ENCODE measurements at places on chromosomes 1 and 21.
A peak's percentile ranks its signal among the peaks of the same experiment; 100 is the strongest.

DNA sequence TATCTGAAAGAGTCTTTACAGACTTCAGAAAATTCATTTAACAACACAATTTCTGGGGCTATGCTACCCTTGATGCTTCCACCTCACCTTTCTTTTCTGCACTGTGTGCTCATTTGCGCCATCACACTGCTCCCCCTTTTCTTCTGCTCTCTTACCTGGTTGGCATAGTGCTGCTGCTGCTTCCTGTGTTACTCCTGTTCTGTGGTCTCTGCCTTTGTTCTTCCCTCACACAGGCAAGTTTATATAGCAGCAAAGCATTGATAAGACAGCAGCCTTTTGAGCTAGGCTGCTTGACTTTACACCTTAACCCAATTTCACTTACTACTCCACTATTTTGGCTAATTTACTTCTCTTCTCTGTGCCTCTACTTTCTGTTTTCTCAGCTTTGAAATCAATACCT lies 18.3 kb downstream of the SGIP1 start:
- DNase-seq: no peak

- DNase-seq: no peak
Observed at GRCh38 chr1:230824551-230824918, 43.8 kb downstream of the C1orf198 start.

- no peak for DNase-seq
Observed at GRCh38 chr1:218349348-218350034, 4.4 kb downstream of the TGFB2 start.

DNA sequence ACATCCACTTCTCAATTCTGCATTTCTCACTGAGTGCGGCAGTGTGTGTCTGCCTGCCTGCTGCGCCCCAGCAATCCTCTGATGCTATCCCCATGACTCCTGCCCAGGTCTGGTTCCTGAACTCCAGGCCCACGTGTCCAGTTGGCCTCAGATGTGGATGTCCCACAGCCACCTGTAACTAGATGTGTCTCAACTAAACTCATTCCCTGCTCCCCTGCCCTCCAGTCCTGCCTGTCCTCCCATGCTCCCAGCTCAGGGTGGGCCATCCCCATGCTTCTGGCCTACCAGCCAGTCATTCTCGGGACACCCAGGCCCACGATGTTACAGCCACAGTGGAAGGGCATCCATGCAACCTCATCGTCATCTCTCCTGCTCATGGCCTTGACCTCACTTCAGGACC lies 76.8 kb downstream of the STUM start:
- DNase-seq: no peak

GRCh38 chr1:236543065-236543669 lies 19.4 kb downstream of the LGALS8 start:
- no peak for DNase-seq

DNA sequence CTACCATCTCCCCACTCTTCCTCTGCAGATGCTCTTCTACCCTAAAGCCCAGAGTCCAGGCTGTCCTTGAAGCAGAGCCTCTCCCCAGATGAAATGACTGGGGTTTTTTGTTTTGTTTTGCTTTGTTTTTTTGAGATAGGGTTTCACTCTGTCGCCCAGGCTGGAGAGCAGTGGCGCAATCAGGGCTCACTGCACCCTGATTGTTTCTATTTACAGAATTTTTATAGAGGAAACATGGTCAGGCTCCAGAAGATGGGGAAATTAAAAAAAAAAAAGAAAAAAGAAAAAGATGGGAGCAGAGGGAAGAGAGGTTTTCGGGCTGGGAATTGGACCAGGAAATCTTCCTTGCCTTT lies 43.7 kb upstream of the ZNF281 start:
- DNase-seq: no peak

GRCh38 chr1:186839041-186839400 lies 10.3 kb downstream of the PLA2G4A start:
- no peak for DNase-seq

DNA sequence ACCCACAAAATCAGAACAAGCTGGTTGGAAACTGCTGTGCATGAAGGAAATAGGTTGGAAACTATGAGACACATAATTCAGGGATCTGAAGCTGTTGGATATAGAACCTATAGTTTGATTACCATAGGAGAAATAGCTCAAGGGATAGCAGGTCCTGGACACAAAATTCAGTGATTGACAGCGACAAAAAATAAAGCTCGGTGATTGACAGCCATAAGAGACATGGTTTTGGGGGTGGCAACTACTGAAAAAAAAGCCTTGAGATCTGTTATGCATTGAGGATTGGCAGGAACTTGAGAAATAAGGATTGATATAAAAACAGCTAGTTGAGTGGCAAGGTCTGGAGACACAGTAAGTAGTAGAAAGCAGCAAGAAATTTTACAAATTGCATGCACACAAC lies at the start of gene KRTAP25-1:
TSS of gene KRTAP25-1 (minus strand) at position 300 of the 400 bp plus-strand sequence. CDS start at position 276, 24 bp downstream.
- no peak for DNase-seq

GRCh38 chr1:200640963-200641401 lies 20.4 kb upstream of the KIF14 start:
- no peak for DNase-seq

GRCh38 chr21:43608225-43608624 lies 51.1 kb downstream of the HSF2BP start:
- DNase-seq: no peak

- no peak for DNase-seq
Observed at GRCh38 chr1:243236604-243237252, 18.4 kb downstream of the CEP170 start.

GRCh38 chr1:57319165-57319564 lies 104.7 kb downstream of the DAB1 start:
- DNase-seq: no peak

DNA sequence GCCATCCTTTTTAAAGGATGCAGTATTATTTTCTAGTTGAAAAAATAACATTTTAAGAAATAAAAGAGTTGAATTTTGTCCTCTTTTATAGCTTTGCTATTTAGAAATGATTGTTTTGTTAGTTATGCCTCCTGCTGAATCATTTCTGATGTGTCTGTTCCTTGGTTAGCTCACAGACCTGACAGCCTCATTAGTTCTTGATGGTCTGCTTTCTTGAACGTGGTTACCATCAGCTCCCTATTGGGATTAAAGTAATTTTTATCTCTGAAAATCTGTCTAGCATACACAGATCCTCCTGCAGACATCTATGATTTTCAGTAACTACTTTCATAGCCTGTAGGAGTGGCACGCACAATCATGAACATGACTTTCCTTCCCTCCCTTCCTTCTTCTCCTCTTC lies 447.6 kb upstream of the B3GALT2 start:
- DNase-seq: no peak

DNA sequence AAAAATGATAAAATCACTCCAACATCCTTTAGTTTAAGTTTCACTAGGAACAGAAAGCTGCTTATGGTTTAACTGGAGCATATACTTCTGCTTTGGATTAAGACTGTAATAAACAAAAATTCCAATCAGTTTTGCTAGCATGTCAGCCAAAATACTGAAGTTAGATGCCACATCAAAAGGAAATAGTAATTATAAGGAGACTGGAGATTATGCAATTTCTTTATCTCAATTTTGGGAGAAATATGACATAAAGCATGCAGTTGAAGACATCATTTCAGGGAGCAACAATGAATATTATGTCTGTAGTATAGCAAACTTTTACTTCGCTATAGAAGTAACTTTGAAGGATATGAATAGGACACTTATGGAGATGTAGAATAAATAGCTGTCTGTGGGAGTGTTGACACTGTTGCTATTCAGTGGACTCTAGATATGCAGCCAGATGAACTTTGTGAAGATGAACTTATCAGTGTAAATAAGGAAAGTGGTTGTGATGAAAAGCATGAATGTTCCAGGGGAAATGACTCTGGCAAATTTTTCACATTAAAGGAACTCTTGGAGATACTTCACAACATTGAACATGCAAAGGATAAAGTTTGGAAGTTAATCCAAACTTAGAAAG lies 107.8 kb downstream of the RABGAP1L start:
- no peak for DNase-seq

GRCh38 chr1:87951852-87952251 lies 623.2 kb downstream of the LMO4 start:
- DNase-seq: no peak

GRCh38 chr1:181704546-181704945 lies 221.2 kb downstream of the CACNA1E start:
- DNase-seq: no peak

DNA sequence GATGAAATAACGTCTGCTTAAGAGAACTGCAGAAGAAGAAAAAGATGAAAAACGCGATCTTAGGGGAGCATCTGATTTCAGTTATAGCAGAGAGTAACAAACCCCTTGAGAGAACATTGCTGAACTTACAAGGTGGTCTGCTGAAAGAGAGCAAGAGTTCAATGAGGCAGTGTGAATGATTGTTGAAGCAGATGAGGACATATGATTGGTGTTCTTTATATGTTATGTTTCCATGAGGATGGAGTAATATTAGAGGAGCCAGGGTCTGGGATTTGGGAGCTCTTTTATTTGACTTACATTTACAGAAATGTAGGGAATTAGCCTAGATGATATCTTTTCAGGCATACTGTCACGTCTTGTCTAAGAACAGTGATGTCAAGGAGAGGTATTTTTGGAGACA lies 1302.0 kb downstream of the KCNT2 start:
- no peak for DNase-seq

DNA sequence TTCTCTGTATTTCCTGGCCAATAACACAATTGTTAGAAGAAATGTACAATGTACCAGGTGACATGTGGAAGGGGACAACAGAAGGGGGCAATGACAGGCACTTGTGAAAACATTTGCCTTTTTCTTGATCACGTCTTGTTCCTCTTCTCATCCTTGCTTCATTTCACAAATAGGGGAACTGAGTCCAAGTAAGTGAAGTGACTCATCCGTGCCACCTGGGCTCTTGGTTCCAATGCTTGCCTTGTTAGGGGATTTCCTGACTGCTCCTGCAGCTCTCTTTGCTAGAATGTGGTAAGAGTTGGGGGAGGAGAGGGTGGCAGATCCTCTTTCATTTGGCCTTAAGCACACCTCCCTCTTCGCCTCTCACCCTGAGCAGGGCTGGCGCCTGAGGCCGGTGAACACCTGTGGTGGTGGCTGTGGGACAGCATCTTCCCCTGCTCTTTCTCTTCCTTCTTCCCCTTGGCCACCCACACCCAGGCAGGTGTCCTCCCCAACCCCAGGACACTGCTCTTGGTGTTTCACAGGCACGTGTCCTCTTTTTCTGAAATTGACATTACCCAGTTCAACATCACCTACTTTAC lies 2.2 kb upstream of the RHEX start:
- DNase-seq: no peak

- DNase-seq: no peak
Observed at GRCh38 chr1:20578062-20578461, 10.8 kb upstream of the CDA start.

DNA sequence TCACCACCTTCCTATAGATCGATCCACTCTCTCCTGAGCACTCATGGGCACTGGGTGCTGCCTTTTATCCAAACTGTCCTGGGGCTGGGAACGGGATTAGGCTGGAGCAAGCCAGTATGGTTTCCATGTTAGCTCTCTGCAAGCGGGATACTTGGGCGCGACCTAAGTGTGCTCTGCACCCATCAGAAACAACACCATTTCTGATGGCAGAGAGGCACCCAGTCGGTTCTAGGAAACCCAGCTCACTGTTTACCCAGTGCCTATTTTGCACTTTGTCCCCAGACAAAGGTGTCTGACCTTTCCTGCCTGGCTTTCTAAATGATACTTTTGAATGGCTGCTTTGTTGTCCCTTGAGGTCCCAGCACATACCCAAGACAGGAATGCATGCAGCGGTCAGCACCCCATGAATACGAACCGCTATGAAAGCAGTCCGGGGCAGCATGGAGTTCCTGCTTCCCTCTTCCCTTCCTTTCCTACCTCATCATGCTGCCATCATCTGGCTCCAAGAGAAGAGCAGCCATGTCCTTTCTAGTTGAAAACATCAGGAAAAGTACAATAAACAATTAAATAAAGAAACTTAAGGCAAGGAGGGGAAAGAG lies 83.9 kb downstream of the TRABD2B start:
- DNase-seq: no peak

GRCh38 chr1:166978821-166979220 lies 3.5 kb upstream of the ILDR2 start:
- no peak for DNase-seq

DNA sequence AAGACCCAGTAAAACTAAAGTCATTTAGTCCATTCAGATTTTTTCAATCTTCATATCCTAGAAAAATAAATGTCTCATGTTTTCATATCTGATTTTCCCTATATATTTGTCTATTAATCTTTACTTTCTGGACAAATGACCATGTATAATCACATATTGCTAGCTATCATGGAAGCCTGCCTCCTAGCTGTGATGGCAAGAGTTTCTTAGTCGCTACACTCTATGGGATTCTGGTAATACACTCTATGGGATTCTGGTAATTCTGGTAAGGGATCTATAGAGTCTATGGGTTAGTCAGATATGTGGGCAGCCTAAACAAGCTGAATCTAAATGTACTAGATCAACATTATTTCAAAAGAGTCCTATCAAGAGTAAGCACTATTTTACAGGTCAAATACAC lies 198.7 kb upstream of the LHX8 start:
- DNase-seq: no peak

DNA sequence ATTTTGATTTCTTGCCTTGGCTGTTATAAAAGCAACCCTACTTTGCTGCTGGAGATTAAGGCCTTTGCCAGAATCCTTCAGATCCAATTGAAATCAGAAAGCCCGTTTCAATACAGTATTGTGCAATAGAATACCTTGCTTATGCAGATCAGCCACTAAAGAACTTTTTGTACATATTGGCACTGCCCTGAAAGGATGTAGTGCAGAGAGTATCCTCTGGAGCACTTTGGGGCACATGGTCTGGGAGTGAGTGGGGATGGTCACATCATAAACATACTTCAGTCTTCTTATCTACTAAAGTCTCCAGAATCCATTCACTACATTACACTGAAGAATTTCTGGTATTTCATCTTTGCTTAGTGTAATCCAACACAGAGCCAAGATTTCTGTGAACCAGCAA lies 189.0 kb downstream of the CENPF start:
- no peak for DNase-seq

- DNase-seq: no peak
Observed at GRCh38 chr1:56188221-56188620, 391.1 kb downstream of the PLPP3 start.

DNA sequence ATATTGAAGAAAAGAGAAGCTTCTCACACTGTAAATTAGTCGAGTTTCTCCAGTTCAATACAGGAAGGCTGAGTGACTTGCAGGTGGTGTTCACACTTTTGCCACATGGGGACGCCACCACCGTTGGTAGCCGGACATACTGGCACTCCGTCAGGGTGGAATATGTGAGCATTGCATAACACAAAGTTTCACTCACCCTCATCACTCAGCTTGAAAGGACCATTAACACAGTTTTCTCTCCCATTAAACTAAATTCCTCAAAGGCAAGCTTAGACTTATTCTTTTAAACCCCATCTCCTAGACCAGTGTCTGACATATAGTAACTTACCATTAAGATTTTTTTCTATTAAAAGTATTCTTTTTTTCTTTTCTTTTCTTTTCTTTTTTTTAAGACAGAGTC lies 105.3 kb upstream of the SERBP1 start:
- DNase-seq: peak; percentile 81

GRCh38 chr21:44657635-44658540 lies at the start of gene KRTAP12-3:
Gene KRTAP12-3 (plus strand): TSS chr21:44657932. CDS start chr21:44657980, 48 bp downstream.
- DNase-seq: no peak

DNA sequence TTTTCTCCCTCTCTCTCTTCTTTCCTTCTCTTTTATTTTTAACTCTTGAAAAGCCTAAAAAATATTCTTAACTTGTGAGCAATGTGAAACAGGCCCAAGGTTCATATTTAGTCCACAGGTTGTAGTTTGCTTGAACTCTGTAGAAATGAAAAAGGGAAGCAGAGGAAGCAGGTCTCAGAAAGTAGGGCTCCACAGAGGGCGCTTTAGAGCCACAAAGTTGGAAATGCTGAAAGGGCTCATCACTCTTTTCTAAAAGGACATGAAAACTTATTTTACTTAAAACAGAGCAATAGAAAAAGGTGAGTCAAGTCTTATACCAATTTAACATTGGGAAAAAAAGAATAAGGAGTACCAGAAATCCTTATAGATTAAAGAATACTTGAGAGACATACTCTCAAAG lies 247.0 kb downstream of the USP25 start:
- no peak for DNase-seq

All from breast epithelium (tissue), 4 donors.